ENCODE measurements at places on chromosomes 4 and X.

GRCh38 chr4:114146947-114147618 lies 167.6 kb upstream of the ARSJ start:
- H3K27me3 ChIP-seq = no peaks in the 10 kb centered on the region
- H3K36me3 ChIP-seq = no peaks in the 10 kb centered on the region
- H3K4me1 ChIP-seq = no peaks in the 10 kb centered on the region
- no peak overlapping the region for H3K27ac ChIP-seq

- peaks cover 5% of the 10 kb centered on the region for H3K36me3 ChIP-seq
- no peaks in the 10 kb centered on the region for H3K4me1 ChIP-seq
- no peak for DNase-seq
- H3K27ac ChIP-seq = no peak overlapping the region
- H3K4me3 ChIP-seq = no peak overlapping the region
- no peaks in the 10 kb centered on the region for H3K27me3 ChIP-seq
Measured at GRCh38 chrX:9942086-9942485, 25.1 kb upstream of the CLDN34 start.

GRCh38 chr4:153806073-153806472 lies 17.2 kb upstream of the SFRP2 start:
- no peaks in the 10 kb centered on the region for H3K4me1 ChIP-seq
- no peak overlapping the region for H3K27ac ChIP-seq
- H3K36me3 ChIP-seq = no peaks in the 10 kb centered on the region
- H3K4me3 ChIP-seq = no peak overlapping the region
- H3K27me3 ChIP-seq = no peaks in the 10 kb centered on the region
- no peak for DNase-seq

GRCh38 chrX:20514358-20514757 lies 247.6 kb upstream of the RPS6KA3 start:
- H3K36me3 ChIP-seq = no peaks in the 10 kb centered on the region
- H3K4me1 ChIP-seq = peaks cover 17% of the 10 kb centered on the region

- H3K27ac ChIP-seq = no peak overlapping the region
- DNase-seq = no peak
- H3K27me3 ChIP-seq = no peaks in the 10 kb centered on the region
- no peaks in the 10 kb centered on the region for H3K4me1 ChIP-seq
Measured at GRCh38 chrX:68684291-68684918, 36.9 kb downstream of the STARD8 start.
